Endodermal cell (in vitro differentiated cells): ENCODE measurements at places on chromosomes 4 and X. TPM values are rescaled to one million over a fixed set of nuclear protein-coding genes. Genes with fewer than 3 reads are reported as not detected.
A peak's percentile ranks its signal among the peaks of the same experiment; 100 is the strongest.

- no peak for DNase-seq
Measured at GRCh38 chrX:43317378-43317777, 338.7 kb upstream of the MAOA start.

DNA sequence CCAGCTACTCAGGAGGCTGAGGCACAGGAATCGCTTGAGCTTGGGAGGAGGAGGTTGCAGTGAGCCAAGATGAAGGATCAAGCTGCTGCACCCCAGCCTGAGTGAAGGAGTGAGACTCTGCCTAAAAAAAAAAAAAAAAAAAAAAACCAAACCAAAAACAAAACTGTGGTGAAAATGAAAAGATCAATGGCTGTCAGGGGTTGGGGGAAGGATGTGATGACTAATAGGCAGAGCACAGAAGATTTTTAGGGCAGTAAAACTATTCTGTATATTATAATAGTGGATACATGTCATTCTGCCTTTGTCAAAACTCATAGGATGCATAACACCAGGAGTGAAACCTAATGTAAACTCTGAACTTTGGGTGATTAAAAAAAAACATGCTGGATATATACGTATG lies 69.9 kb upstream of the ELOVL6 start:
- no peak for DNase-seq

GRCh38 chr4:121989715-121990114 lies 37.9 kb upstream of the TRPC3 start:
- no peak for DNase-seq

GRCh38 chr4:52248820-52249219 lies 197.7 kb downstream of the SPATA18 start:
- DNase-seq, result no peak

DNA sequence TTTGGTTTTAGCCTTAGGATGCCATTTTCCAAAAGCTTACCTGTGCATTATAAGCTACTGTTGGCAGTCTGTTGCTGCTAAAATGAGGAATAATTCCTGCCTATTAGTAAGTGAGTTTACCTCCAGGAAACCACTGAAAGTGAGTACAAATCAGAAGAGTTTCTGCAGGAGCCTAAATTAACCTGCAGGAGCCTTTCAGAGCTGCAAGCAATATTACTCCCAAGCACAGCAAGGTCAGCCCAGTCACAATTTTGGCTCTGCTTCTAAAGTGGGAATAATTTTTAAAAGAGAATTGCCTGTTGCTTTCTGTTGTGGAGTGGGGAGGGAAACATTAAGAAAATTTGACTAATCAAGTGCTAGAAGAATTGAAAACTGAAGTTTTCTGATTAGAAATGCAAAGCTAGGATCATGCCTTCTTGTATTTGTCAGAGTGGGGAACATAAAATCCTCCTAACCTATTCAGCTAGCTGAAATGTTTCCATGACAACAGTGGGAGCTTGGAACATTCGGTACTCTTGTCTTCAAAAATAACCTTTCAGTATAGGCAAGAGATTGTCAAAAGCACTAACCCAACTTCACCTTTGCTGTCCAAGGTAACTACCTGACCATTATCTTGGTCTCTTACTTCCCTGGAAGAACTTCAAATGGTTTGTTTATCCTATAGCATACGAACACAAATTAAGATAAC lies 193.2 kb downstream of the COMMD8 start:
- DNase-seq, result no peak

Gene ITIH6
- not detected in 3 replicates for total RNA-seq

DNA sequence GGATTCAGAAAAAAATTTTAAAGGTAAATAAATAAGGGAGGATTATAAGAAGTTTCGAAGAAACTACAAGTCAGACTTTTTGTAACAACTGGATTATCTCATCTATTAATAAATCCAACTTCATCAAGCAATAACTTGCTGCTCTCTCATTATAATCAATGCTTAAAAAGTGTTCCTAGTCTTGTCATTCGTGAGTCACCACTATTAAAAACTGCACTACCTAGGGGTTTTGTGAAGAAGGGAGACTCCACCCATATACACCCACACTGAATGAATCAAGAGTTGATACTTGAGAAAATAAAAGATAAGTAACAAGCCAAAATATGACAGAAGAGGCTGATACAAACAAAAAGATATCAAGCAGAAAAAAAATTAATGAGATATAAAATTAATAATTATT lies 360.5 kb downstream of the ZNF674 start:
- no peak for DNase-seq

DNA sequence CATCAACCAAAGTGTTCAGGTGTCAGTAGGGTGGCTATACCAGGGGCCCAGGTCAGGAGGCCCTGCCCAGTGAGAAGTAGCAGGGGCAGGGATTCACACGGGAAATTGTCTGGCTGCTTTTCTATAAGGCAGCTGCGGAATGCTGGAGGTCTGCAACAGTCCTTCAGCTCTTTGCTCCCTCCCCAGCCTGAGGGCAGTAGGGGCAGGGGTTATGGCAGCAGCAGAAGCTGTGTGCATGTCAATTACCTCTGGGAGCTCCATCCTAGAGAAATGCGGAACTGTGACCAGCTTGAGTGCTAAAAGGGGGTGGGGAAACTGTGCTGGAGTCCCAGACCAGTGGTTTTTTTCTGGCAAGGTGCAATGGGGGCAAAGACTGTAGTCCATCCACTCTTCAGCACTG lies 810.4 kb downstream of the PCDH7 start:
- peak; percentile 52 for DNase-seq

Gene HPGD
- 0.38 to 1.2 TPM (median 0.84 TPM) in 3 replicates for total RNA-seq

- DNase-seq, result peak; percentile 83
Measured at GRCh38 chr4:145234091-145234706, 53.8 kb upstream of the OTUD4 start.

Gene PHOX2B
- not detected in 2 replicates for total RNA-seq

DNA sequence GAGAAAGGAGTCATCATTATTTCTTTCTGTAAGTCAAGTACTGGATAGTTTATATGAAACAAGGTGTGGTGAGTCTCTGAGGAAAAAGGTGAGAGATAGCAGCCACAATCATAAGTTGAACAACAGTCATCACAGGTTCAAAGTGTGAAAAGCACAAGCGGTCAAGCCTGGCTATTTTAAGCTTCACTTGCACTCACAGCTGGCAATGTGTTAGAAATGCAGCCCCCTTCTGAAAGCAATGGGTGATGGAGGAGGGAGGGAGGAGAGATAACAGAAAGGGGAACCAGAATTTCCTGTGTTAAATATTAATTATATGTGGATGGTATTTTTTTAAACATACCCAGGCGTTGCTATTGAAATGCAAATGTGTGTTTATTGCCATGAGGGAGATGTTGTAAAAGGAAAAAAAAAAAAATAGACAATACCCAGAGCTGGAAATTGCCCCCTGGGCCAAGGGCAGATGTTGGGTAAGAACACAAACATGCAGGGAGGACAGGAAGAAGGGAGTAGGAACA lies 26.9 kb upstream of the BMP3 start:
- DNase-seq, result no peak

GRCh38 chrX:8868070-8868773 lies 67.0 kb upstream of the FAM9A start:
- no peak for DNase-seq

Gene FGF5
- total RNA-seq, result 0.21 to 0.76 TPM (median 0.49 TPM) in 3 replicates
